Endodermal cell (in vitro differentiated cells): ENCODE measurements at places on chromosomes 7 and 10.

DNA sequence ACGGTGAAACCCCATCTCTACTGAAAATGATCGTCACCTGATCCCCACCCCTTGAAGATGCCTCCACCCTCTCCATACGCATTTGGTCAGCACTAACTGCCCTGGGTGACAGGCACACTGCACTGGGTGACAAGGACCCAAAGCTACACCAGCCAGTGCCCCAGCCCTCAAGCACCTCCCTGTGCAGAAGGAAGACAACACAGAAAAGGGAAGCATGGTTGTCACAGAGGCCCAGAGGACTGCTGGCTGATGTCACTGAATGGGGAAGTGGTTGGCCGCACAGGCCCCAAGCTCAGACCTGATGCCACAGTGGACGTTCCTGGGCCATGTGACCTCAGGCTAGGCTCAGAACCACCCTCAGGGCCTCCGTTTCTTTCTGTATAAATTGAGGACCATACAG, 4.2 kb upstream of the PILRA start:
- no peak for DNase-seq

- peak; percentile 71 for DNase-seq
Observed at GRCh38 chr7:70416986-70417655, 714.8 kb upstream of the GALNT17 start.

GRCh38 chr7:48595756-48596155, 328.6 kb upstream of the CDC14C start:
- DNase-seq: no peak

DNA sequence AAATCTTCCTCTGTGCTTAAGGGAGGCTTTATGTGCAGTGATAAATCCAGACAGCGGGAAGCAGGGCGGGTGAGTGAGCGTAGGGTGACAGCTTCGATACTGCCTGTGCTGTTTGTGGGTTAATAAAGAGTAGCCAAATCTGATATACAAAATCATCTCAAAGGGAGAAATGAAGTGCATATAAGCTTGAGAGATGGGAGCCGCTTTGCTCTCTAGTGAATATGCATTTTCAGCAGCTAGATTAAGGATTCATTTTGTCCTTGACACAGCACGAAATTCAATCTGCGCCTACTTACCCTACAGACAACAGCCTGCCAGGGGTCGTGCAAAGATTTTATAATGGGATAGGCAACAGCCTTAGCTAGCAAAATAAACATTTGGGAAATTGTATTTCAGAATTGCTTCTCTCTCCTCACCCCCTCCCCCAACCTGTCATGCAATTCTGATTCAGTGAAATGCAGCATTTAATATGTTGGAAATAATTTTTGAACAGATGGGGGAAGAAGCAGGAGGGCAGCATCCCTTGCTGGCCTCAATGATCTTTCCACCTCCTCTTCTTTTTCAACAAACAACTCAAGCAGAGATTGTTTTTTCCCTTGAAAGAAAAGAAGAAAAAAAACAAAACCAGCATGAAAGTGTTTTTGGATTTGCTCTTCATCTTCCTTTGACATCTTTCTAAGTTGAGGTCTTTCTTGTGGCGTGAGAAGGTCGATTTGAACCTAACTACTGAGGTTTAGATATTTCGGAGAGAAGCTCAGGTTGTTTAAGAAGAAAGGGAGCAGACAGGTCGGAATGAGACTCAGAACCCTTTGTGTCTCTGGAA, 117.9 kb downstream of the AOAH start:
- DNase-seq: no peak

GRCh38 chr7:2299131-2299829, 15.0 kb downstream of the SNX8 start:
- DNase-seq: no peak

DNA sequence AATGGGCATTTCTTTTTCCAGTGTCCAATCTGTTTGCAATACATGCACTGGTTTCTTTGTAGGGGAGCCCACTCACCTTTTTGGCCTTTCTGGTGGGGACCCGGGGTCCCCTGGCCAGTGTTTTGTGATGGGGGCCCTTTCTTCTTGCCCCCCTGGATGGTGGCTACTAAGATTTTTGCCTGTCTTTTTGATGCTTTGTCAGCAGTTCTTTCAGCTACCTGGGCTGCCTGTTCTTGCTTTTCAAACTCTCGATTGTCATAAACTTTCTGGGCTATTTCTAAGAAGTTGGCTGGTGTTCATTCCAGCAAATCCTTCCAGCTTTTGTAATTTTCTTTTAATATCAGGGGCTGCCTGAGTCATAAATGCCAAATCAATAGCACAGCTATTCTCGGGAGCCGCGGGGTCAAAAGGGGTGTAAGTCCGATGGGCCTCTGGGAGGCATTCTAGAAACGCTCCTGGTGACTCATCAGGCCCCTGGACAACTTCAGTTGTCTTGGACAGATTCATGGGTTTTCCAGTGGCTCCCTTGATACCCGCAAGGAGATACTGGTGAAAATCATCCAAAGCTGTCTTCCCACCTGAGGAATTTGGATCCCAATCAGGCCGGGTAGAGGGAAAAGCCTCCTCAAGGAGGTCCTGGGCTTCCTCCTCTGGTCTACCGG, 79.0 kb downstream of the PRR15 start:
- no peak for DNase-seq

DNA sequence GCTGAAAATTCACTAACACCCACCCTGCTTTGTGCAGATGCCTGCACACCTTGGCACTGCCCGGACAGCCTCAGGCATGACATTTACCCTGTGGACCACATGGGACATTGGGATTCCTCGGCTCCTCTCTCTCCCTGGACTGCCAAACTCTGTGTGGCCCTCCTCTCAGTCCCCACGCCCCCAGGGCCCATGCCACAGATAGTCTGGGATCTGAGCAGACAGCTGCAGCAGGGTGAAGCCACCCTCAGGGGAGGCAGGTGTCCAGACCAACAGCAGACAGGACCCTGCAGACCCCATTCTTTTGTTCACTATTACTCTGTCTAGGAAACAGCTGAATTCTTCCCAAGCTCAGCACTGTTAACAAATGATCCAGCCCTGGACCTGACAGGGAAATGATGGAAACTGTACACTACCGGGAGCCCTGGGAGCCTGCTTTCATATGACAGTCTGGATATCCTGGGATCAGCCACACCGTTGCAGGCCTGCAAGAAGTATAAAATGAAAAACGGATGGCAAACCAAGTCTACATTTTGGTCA, 83.4 kb downstream of the VOPP1 start:
- DNase-seq: no peak

DNA sequence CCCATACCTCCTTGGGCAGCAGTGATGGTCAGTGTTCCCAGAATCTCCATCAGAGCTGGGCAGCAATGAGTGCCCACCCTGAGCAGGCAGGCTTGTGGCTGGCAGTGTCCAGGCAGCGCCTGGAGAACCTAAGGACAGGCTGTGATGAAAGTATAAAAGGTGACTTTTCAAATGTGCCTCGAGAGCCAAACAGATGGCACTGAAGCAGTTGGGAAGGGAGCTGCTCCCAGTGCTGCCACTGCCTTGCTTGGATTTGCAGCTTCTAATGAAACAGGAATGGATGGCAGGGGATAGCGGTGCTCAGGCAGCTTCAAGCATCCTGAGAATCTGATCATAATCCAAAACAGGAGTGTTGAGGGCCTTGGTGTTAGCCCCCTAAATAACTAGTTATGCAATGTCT, 179.8 kb upstream of the AOAH start:
- DNase-seq: peak; percentile 21

- DNase-seq: no peak
Observed at GRCh38 chr10:35545878-35546590, 59.1 kb upstream of the GJD4 start.

GRCh38 chr10:103416436-103417147, 20.2 kb downstream of the PDCD11 start:
- peak; percentile 76 for DNase-seq

DNA sequence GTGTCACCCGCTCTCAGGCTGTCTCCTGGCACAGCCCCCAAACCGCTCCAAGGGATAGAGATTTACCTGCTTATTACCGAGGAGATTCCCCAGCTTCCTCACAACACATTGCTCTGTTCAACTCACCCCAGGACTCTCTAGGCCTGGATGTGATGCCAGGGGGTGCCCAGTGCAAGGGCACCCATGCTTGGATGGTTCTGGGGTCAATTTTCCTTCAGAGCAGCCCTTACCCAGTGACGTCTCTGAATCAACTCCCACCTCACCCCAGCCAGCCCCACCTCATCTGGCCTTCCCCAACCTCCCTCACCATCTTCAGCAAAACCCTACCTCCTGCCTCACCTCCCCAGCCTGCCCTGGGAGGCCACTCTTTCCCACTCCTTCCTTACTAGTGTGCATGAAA, 951.6 kb upstream of the ZNF722 start:
- no peak for DNase-seq

DNA sequence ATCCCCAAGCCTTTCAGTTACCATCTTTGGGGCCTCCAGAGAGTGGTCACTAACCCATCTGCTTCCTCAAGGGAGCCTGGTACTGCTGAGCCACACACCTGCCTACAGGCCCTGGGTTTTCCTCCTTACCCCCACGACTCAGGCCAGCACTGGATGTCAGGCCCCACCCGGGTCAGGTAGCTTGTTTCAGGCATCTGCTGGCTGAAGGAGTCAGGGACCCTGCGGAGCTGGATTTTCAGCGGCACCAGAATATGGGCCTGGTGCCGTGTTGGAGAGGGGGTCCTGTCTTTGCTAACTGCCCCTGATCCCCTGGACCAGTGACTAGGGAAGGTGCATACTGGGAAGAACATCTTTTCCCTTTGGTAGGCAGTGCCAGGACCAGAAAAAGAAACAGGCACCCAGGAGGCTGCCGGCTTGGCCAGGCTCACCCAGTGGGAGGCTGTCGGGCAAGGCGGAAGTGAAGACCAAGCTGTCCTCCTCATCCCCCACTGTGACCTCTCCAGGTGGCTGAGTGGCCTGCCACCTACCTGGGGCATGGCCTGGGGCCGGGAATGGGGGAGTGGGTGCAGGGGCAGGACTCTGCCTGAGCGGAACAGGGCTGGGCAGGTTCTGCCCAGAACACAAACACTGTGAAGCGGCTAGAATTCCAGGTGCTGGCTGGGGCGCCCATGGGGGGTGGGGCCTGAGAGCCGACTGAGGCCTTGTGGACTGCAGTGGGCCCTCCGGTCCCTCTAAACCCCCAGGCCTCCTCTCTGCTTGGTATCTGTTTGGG, 12.4 kb upstream of the SAMD8 start:
- DNase-seq: no peak

DNA sequence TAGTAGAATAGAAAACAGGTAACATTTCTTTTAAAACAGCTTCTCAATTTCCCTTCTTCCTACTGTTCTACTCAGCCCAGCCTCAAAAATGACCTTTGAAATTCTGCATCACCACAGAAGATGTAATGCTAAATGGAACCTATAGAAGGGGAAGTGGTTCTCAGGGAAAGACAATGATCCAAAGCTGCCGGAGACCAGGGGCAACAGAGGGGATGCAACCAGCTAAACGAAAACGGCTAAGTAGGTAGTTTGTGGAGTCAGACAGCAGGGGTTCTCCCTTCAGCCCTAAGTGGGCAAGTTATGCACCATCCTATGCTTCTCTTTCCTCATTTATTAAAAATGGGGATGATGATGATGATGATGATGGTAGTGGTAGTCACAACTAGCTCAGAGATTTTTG, 214.3 kb downstream of the ELMO1 start:
- DNase-seq: peak; percentile 62

DNA sequence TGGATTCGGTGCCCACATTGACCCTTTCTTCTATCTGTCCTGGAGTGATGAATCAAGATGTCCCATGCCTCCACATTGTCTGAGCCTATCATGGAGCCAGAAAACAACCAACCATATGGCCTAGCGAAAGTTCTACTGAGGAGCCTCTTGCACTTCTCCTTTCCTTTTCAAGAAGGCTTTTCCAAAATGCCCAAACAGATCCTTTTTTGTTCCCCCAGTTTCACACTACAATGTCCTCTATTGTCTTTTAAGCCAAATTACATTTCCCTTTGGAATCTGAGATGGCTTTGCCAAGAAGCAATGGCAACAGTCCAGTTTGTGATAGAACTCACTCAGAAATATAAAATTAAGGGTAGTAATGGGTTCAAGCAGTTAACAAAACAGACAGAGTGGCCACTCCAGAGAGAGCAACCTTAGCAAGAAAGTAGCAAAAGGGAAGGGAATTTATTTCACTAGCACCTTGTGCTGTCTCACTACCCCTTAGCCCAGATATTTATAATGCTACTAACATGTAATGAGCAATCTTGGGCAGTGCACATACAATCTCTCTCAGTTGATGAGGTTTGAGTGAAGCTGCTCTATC, 194.6 kb upstream of the PDE1C start:
- DNase-seq: no peak

GRCh38 chr10:123521076-123521475, 145.1 kb upstream of the GPR26 start:
- peak; percentile 33 for DNase-seq

- DNase-seq: no peak
Observed at GRCh38 chr7:21844742-21845141, 101.0 kb downstream of the CDCA7L start.

DNA sequence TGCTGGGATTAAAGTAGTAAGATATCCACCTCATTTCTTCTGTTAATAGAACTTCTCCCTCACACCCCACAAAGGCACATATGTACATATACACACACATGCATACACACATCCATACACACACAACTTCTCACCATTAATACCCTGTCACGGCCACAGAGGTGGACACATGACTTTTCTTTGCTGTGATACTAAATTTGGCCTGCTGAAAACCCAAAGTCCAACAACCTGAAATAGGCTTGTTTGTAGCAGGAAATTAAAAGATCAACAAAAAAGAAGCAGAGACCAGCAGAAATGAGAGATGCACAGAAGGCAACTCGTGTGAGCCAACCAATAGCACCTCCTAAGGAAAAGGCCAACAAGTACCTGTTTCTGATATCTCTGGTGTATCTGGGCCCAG, 128.7 kb upstream of the PCGF5 start:
- no peak for DNase-seq

DNA sequence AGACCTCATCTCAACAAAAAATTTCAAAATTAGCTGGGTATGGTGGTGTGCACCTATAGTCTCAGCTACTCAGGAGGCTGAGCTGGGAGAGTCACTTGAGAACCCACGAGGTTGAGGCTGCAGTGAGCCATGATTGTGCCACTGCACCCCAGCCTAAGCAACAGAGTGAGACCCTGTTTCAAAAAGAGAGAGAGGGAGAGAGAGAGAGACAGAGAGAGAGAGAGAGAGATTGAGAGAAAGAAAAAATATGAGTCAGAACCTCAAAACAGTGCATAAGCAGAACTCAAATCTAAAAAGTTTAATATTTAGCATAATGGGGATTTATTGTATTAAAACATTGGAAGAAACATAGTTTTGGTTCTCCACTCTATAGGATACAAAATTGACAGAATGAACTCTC, 17.5 kb upstream of the OTUD1 start:
- DNase-seq: no peak

- DNase-seq: no peak
Observed at GRCh38 chr10:70551971-70552422, 50.5 kb downstream of the PRF1 start.

GRCh38 chr7:101622609-101623173, 6.4 kb downstream of the MYL10 start:
- no peak for DNase-seq
